Ureter (tissue), 1 donor: ENCODE measurements at places on chromosomes 2 and 18. TPM values are rescaled to one million over a fixed set of nuclear protein-coding genes. Genes with fewer than 3 reads are reported as not detected.

- no peak for DNase-seq
Observed at GRCh38 chr2:191386938-191387536, 141.8 kb downstream of the MYO1B start.

- no peak for DNase-seq
Observed at GRCh38 chr2:136055929-136056688, 61.8 kb downstream of the CXCR4 start.

DNA sequence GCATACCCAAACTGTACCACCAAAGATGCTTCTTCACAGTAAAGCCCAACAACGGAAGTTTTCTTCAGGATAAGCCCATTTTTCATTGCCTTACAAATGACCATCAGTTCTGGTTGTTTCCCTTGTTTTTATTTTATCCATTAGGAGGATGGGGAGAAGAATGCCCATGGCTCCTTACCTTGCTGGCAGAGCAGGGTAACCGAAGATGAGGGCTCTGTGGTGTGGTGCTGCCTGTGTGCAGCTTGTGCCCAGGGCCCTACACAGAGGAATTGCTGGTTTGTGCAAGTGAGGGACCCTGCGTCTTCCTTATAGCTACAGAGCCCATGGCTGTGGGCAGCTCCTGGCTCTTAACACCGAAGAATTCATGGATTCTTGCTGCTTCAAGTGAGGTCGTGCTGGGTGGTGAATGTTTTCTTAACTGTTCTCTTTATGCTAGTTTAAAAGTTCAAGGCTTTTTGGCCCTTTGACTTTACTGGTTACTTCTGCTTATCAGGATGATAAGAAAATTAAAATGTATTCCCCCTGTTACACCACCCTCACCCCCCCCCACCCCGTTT lies 110.6 kb downstream of the MAP4K4 start:
- no peak for DNase-seq

GRCh38 chr2:101311696-101312017 lies 3.2 kb upstream of the RNF149 start:
- DNase-seq, result no peak

DNA sequence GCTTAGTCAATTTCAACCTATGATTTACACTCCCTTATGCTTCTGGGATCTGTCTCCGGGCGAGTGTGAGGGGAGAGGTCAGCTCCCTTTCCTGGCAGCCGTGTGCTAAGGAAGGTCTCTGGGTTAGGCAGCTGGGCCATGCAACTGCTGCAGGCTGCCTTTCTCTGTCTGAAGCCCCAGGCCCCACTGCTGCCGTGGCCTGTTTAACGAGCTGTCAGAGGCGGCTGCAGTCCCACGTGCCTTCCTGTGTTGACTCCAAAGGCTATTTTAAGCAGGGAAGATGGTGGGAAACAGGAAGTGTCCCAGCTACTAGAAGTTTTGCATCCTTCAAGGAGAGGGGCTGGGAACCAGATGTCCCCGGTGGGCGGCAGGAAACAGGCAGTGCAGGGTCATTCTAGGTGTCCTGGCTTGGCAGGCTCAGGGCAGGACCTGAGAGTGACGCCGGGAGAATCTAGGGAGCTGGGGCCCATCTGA lies 186.4 kb downstream of the TNS1 start:
- no peak for DNase-seq

- peak; percentile 26 for DNase-seq
Observed at GRCh38 chr2:128491692-128492244, 173.1 kb upstream of the HS6ST1 start.

DNA sequence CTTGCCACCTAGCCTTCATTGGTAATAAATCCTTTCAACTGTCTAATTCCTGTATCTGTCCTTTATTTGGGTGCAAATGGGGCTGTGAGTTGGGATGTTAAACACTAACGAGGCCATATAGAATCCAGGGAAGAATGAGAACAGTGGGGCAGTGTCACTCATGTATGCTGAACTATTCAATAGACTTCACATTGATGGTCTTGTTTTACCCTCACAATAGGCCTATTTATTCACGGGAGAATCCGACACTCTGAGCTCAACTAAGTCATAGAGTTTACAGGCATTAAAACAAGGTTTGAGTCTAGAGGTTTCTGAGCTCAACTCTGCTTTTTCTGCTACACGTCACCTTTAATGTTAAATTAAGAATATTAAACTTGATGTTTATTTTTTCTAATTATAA lies 421.6 kb downstream of the SOX11 start:
- no peak for DNase-seq

DNA sequence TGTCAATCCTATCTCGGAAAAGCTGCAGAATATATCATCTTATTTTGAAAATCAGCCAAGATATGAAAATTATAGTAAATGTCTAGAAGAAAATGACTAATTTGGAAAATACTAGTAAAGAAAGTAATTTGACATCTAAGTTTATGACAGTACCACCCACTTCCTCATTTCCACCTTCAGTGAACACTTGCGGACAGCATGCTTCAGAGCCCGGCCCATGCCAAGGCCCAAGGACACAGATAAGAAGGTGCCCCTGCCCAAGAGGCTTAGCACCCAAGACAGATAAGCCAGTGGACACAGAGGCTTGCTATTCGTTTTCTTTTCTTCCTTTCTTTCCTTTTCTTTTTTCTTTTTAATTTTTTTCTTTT lies 4.8 kb upstream of the KCNG2 start:
- no peak for DNase-seq

- DNase-seq, result no peak
Observed at GRCh38 chr2:147499785-147500184, 345.0 kb upstream of the ACVR2A start.

UGT1A8 gene
- total RNA-seq, result 4.4 TPM

PMAIP1 gene
- 4.9 TPM for total RNA-seq

DNA sequence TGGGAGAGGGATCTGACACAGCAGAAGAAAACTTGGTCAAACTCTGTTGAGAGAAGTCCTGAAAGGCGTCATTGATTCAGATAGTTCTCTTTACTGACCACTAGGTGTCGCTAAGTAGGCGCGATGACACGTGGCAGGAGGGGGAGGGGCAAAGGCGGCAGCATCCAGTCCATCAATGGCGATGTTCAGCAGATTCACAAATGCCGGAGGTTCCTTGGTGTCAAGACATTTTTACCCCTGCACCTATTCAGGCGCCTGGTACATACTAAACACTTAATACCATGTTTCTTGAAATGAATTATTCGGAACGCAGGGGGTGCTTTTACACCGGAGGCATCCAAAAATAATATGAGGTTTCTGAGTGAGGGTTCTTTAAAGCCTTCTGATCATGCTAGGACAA lies 3.0 kb upstream of the PLEK start:
- DNase-seq, result peak; percentile 66

DNA sequence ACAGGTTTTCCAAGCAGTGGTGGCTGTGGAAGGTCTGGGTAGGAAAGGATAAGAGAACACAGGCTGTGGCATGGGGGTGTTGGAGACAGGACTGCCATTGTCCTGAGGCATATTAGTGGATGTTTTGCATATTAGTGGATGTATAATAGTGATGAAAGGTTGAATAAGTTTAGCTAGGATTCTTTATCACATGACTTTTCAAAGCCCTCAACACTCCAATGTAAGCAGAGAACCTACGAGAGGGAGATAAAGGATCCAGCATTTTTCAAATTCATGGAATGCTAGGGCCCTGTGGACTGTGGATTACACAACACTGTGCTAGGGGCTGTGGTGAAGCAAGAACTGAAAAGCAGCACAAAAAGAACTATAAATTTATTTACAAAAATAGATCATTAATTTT lies 63.2 kb downstream of the POLE4 start:
- DNase-seq, result no peak

- DNase-seq, result no peak
Observed at GRCh38 chr2:11945139-11946126, 199.0 kb downstream of the LPIN1 start.

DNA sequence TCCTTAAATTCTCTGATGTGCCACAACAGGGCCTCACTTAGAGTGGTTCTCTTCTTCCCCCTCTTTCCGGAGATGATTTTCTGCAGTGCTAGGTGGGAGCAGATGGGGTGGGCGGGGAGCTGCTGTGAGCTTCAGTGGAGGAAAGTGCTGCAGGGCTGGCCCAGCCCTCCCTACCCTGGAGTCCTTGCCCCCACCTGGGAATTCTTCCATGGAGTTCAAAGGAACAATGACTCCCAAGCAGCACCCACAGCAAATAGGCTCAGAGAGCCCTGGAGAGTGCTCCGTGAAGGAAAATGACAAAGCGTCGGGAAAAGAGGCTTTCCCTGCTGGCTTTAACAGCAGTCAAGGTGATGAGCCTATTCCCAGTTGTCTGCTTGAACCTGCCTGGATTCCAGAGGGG lies 28.8 kb downstream of the LOXHD1 start:
- no peak for DNase-seq

LBH gene
- total RNA-seq, result 32.3 TPM

- no peak for DNase-seq
Observed at GRCh38 chr2:174395969-174396630, 570 bp downstream of the SCRN3 start.

CFAP65 gene
- not detected for total RNA-seq

DNA sequence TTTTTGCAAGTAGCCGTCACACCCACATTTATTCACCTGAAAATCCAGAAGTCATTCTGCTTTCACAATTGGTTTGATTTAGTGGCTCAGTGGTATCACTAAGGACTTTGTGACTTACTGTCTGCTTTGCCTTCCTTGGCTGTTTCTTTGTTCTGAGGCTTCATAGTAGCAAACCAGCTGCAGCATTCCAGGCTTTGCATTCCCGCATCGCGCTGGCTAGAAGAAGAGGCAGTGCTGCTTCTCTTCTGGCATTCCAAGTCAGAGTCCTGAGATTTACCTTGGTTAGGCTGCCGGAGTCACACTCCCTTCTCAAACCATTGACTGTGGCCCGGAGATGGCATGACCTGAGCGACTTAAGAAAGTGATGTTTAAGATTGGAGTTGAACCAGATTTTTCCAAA lies 35.1 kb downstream of the MYO1B start:
- no peak for DNase-seq

KIAA2012 gene
- total RNA-seq, result not detected

PDCL3 gene
- 23.7 TPM for total RNA-seq

DNA sequence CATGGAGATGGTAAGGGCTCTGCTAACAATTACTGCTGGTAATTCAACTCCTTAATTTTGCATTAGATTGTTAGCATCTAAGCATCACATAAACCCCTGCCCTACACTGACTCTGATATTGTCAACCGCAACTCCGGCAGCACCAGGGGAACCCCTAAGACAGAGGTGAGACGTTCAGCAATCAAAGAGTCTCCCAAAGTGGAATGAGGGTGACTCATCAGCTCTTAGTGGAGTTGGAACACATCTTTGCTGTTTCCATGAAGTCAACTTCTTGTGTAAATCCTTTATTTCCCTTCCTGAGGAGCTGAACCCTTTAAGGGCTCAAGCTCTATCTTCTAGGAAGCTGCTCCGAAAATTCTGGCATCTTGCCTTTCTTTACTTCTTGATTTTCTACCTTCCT lies 52.1 kb downstream of the ABCG8 start:
- no peak for DNase-seq

GRCh38 chr2:10120877-10121574 lies 1.5 kb upstream of the RRM2 start:
- DNase-seq, result no peak

DNA sequence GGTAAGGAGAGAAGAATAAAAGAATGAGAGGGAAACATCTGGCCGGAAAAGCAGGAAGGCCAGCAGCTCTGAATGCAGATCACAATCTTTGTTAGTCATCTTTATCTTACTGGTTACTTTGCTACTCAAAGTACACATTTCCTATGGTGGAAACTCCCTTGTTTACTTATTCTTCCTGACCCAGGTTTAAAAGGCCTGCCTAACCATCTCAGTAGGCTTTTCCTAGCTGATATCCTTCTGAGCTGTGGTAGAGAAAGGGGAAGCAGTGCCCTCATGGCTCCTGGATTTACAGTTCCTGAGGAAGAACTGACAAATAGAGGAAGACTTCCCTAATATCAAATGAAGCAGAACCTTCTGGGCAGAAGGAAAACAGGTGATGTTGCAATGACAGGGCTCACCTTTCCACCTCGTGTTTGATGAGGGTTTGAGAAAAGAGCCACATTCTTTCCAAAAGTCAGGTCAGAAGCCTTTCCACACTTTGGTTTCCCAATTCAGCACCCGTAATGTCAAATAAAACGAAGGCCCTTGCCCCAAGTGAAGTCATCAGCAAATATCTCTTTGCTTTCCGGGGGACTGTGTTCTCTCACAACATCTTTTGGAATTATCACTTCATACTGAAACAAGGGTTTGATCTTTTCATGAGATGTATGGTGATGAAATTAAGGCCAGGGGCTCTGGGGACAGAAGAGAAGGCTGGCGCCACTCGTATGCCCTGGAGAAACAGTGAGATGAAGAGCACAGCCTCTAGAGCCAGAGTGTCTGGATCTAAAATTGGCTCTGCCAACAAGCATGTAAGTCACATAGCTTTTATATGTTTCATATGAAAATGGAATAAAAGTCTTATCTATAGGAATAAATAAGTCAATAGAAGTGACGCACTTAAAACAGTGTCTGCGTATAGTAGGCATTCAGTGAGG lies 26.7 kb upstream of the APOB start:
- no peak for DNase-seq

GRCh38 chr2:169112841-169113240 lies 43.5 kb downstream of the DHRS9 start:
- no peak for DNase-seq

RELCH gene
- 106 TPM for total RNA-seq

DNA sequence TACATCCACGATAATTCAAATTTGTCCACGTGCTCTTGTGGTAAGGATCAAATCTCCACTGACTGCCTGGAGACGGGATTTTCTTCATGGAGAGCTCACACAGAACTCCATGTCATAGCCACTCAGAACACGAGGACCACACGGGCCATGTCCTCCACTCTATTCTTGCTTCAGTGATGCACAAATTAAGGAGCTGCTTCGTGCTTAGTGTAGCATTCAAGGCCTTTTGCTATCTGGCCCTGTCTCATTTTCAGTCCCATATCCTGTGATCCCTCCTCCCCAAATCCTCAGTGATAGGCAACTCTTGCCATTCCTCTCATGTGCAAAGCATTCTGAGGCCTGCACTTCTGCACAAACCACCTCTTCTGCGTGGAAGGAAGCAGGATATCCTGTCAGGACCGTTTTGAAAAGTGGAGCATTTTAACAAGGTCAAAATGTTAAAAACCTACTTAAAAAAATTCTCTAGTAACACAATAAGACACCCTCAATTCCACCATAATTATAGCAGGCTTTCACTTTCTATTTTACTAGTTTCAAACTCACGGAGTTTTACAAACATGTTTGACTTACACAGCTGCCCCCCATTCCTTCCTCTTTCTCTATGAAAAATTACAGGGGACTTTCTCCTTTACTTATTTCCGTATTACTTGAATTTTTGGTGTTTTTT lies 35.2 kb downstream of the ST3GAL5 start:
- no peak for DNase-seq

DNA sequence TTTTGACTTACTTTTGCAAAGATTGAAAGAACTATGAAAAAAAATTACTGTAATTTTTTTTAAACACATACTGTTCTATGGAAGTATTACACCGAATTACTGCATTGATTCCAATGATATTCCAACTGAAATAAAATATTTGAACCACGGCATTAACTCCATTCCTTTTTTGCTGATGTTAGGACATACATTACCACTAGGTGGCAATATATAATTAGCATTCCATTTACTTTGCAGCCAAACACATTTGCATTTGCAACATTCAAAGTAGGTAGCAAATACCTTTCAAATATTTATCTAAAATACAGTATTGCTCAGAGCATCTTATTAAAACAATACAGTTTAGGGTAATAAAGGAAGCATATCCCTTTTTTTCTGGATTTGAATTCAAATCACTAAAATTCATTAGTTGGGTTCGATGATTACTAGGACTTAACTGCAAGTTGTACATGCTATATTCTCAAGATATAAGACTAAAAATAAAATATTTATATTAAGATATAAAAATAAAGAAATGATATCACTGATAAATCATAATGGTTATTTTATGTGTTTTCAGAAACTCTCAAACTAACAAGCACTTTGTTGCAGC lies 31.3 kb downstream of the LANCL1 start:
- DNase-seq, result no peak
